ENCODE measurements at places on chromosomes 1 and 21.

- no peaks in the 10 kb centered on the region for H3K36me3 ChIP-seq
- H3K4me3 ChIP-seq: no peak overlapping the region
- DNase-seq: no peak
- H3K27ac ChIP-seq: no peak overlapping the region
These were observed 1705.3 kb downstream of the NCAM2 start for GRCh38 chr21:22703521-22703920.

GRCh38 chr21:41605178-41605933, 97.4 kb upstream of the TMPRSS2 start:
- no peak overlapping the region for H3K4me3 ChIP-seq
- H3K27me3 ChIP-seq: peaks cover 19% of the 10 kb centered on the region
- no peak for DNase-seq
- H3K4me1 ChIP-seq: no peaks in the 10 kb centered on the region

DNA sequence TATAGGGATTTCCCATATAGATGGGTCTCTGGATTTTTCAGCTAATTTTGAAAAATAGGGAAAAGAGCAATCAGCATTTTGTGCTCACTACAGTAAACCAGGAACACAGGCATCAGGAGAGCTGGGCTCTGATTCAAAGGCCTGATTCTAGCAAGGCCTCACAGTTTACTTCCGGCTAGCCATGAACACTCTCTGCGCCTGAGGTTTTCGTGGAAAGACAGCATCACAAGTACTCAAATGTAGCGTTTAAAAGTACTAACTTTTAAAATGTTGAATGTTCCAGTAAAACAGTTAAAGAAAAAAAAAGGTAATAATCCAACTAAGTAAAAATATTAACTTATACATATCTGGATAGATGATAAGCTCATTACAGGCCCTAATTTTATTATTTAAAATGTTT, 120.6 kb downstream of the SLC45A1 start:
- peaks cover 2% of the 10 kb centered on the region for H3K36me3 ChIP-seq
- no peak overlapping the region for H3K4me3 ChIP-seq
- no peaks in the 10 kb centered on the region for H3K27me3 ChIP-seq
- H3K27ac ChIP-seq: peak overlapping the region; percentile 62

DNA sequence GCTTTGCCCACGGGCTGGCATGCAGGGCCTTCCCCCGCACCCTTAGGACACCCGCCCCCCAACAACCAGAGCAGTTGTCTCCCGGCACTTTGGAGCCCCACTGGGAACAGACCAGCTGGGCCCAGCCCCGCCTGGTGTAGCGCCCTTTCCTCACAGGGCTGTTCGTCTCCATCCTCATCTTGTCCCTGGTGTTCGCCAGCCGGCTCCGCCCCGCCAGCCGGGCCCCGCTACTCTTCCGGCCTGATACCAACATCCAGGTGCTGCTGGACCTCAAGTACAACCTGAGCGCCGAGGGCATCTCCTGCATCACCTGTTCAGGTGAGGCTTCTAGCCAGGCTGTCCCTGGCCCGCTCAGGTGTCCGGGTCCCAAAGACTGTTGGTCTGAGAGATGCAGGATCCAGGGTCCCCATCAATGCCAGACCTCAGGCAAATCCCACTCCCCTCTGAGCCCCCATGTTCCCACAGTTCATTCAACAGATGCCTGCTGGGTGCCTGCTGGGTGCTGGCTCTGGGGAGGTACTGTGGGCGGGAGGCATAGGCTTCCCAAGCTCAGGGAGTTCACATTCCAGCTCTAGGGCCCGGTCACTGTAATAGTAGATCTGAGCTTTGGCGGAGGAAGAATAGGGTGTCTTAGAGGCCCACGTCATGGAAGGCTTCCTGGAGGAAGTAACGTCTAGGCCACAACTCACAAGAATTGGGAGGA, 41.7 kb downstream of the DISP3 start:
- H3K4me1 ChIP-seq: no peaks in the 10 kb centered on the region
- DNase-seq: no peak
- no peak overlapping the region for H3K4me3 ChIP-seq
- H3K27me3 ChIP-seq: no peaks in the 10 kb centered on the region
- no peaks in the 10 kb centered on the region for H3K36me3 ChIP-seq

GRCh38 chr1:47935163-47935562, 62.0 kb downstream of the TRABD2B start:
- no peak for DNase-seq
- H3K4me3 ChIP-seq: no peak overlapping the region
- H3K4me1 ChIP-seq: no peaks in the 10 kb centered on the region
- H3K27ac ChIP-seq: no peak overlapping the region
- H3K27me3 ChIP-seq: peaks cover 4% of the 10 kb centered on the region

DNA sequence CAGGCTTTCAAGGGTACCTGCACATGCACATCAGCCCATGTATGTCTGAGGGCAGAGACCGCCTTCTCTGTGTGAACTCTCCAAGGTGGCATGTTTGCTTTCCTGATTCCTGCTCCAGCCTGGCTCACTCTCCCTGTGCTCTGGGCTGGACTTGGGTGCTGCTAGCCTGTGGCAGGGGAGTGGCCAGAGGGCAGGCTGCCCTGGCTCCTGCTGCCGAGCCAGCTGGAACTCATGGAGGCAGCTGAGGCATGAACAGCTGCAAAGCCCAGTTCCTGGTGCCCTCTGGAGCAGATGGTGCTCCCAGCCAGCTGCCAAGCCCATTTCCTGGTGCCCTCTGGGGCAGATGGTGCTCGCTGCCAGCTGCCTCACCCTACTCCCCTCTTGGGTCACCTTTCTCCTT, 7.6 kb downstream of the UBL4B start:
- no peak overlapping the region for H3K4me3 ChIP-seq
- peaks cover 23% of the 10 kb centered on the region for H3K27me3 ChIP-seq

DNA sequence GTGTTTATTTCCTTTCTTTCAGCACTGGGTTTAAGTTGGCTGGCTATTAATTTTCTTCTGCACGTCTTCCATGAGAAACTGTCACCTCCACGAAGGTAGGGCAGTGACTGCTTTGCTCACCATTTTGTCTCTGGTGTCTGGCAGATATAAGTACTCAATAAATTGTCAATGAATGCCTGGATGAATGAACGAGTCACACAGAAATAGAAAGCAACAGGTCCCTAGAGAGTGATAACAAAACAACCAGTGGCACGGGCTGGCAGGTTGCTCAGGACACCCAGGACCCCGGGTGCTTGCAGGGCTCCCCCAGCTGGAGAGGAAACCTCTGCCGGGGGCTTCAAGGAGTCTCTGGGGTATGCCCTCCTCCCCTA, 3.2 kb upstream of the MYOC start:
- H3K27ac ChIP-seq: no peak overlapping the region
- peaks cover 22% of the 10 kb centered on the region for H3K27me3 ChIP-seq
- H3K4me3 ChIP-seq: peak overlapping the region; percentile 29
- peaks cover 8% of the 10 kb centered on the region for H3K4me1 ChIP-seq

GRCh38 chr1:71582673-71583072, 501.8 kb upstream of the ZRANB2 start:
- no peak overlapping the region for H3K4me3 ChIP-seq
- H3K27ac ChIP-seq: no peak overlapping the region
- DNase-seq: no peak
- H3K4me1 ChIP-seq: no peaks in the 10 kb centered on the region
- H3K36me3 ChIP-seq: no peaks in the 10 kb centered on the region
- no peaks in the 10 kb centered on the region for H3K27me3 ChIP-seq
